A549 treated with ZK216348 at 1 μM for 4 hours (cell line): ENCODE measurements at places on chromosomes 3 and 15. TPM values are rescaled to one million over a fixed set of nuclear protein-coding genes. Genes with fewer than 3 reads are reported as not detected.

The FETUB gene
- total RNA-seq = 0.14 to 0.34 TPM (median 0.28 TPM) in 3 of 5 replicates, not detected in the others

The SERPINI2 gene
- not detected in 5 replicates for total RNA-seq

The PP2D1 gene
- total RNA-seq = not detected in 5 replicates

The OXTR gene
- total RNA-seq = 8.7 to 11.7 TPM (median 10.3 TPM) in 5 replicates

The KCNH8 gene
- total RNA-seq = not detected in 5 replicates
